Activated CD4-positive, alpha-beta memory T cell treated with anti-CD3 and anti-CD28 coated beads for 36 hours (primary cell): ENCODE measurements at places on chromosomes 4 and X. TPM values are rescaled to one million over a fixed set of nuclear protein-coding genes. Genes with fewer than 3 reads are reported as not detected.

FOXR2 gene
- total RNA-seq = not detected

TEC gene
- 1.8 TPM for total RNA-seq

C4orf36 gene
- total RNA-seq = 0.61 TPM

SOWAHD gene
- 0.34 TPM for total RNA-seq

GABRQ gene
- total RNA-seq = not detected

GATA1 gene
- not detected for total RNA-seq

KLKB1 gene
- not detected for total RNA-seq

DNA sequence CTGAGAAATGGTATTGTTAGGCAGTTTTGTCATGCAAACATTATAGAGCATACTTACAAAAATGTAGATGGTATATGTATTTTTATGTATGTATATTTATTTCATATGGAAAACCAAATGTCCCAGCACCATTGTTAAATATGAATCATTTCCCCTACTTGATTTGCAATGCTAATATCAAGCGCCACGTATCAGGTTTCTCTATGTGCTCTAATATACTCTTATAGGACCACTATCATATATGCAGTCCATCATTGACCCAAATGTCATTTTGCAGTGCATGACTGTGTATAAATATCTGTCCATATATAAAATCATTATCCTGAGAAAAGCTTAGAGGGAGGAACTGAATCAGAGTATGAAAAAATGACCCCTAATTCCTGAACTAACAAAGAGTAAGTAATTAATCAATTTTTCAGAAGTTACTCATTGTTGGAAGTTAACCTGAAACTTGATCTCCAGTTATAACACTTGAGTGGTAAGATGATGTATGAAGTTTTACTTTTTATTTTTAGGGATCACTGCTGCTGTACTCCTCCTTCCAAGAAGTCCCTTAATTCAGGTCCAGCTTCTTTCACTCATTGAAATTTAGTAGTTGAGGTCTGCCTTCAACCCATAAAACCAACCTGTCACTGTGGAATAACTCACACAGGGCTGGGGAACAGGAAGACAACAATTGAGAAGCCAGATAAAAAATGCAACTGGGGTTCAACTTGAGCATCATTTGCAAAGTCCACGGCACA, 134.8 kb upstream of the LDB2 start:
- H3K27ac ChIP-seq = no peak overlapping the region
- H3K27me3 ChIP-seq = no peaks in the 10 kb centered on the region
- no peak for DNase-seq
- no peaks in the 10 kb centered on the region for H3K36me3 ChIP-seq

GRCh38 chr4:176778063-176778462, 14.7 kb downstream of the VEGFC start:
- H3K36me3 ChIP-seq = no peaks in the 10 kb centered on the region
- no peak overlapping the region for H3K4me3 ChIP-seq
- H3K4me1 ChIP-seq = no peaks in the 10 kb centered on the region
- DNase-seq = no peak
- no peaks in the 10 kb centered on the region for H3K27me3 ChIP-seq

- DNase-seq = no peak
- peak overlapping the region; percentile 78 for H3K4me3 ChIP-seq
- no peaks in the 10 kb centered on the region for H3K27me3 ChIP-seq
- H3K36me3 ChIP-seq = peaks cover 9% of the 10 kb centered on the region
Observed at GRCh38 chrX:2498781-2499302, 1.9 kb downstream of the DHRSX start.

DNA sequence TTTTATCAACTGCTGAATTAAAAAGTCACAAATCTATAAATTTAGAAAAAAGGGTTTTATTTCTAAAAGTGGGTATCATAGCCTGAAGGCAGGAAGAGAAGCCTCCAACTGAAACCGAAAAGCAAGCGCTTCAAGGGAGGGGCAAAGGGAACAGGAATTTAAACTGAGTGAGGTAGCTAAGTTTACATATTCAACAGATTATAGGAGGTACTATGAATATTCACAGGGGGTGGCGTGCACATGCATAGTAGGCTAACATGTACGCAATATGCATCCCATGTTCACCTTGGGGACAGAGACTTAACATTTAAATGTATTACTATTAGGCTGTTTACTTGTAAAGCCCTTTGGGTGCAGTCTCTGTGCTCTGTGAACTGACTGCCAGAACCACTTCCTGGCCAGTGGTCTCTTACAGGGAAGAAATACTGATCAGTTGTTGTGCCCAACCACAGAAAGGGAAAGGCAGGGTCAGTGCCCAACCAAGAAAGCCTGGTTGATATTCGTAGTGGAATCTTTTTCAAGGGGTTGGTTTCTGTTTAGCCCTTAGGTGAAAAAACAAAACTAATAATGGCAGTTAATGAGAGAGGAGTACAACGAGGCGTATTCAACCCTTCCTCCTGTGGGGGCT, 168.7 kb upstream of the GALNTL6 start:
- no peak for DNase-seq
- H3K36me3 ChIP-seq = no peaks in the 10 kb centered on the region
- H3K4me3 ChIP-seq = no peak overlapping the region
- no peak overlapping the region for H3K27ac ChIP-seq
- H3K4me1 ChIP-seq = no peaks in the 10 kb centered on the region

DNA sequence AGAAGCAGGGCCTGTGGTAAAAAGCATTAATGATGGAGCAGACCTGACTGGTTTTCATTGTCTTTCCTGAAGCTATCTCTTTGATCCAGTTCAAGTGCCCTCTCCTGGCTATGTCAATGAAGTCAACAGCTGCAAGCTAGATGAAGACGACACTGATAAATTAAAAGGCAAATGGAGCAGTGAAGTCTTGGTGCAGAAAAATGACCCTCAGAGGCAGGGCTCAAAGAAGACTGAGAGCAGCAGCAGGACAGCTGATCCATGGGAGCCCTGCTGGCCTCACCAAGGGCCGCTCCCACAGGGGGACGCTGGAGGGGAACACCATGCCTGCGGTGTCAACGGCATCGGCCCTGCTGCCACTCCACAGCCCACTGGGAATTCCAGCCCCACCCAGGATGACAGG, 96.2 kb downstream of the RELL1 start:
- no peak for DNase-seq
- no peaks in the 10 kb centered on the region for H3K27me3 ChIP-seq
- no peak overlapping the region for H3K4me3 ChIP-seq
- H3K4me1 ChIP-seq = no peaks in the 10 kb centered on the region
- H3K36me3 ChIP-seq = peaks cover 4% of the 10 kb centered on the region

DNA sequence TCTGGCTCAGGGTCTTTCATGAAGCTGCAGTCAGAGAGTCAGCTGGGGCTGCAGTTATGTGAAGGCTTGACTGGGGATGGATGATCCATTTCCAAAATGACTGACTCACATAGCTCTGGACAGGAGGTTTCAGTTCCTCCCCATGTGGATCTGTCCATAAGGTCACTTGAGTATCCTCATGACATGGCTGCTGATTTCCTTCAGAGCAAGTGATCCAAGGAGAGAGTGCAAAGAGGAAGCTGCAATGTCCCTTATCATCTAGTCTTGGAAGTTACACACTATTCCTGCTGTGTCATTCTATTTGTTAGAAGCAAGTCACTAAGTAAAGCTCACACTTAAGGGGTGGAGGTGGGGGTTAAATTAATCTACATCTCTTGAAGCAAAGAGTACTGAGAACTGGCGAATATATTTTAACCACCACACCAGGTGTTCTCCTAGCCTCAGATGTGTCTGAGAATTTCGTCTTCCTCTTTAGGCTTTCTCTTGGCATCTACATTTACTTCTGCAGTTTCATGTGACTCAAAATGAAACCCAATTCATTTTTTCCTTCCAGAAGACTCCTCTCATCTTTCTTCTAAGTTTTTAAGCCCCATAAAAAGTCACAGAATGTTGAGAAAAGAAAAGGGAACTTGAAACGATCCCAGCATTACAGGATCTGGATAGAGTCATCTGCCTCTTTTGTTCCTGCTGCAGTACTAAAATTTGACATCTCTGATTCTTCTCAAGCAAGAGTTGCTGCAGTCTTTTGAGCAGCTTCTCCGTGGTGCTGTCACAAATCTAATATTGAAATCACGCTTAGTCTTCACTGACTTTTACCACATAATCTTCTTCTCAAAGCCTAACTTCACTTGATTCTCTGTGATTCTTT, 3.8 kb upstream of the GRPR start:
- H3K27ac ChIP-seq = no peak overlapping the region
- no peaks in the 10 kb centered on the region for H3K36me3 ChIP-seq
- peaks cover 6% of the 10 kb centered on the region for H3K27me3 ChIP-seq
- H3K4me3 ChIP-seq = no peak overlapping the region

- no peaks in the 10 kb centered on the region for H3K27me3 ChIP-seq
- no peaks in the 10 kb centered on the region for H3K4me1 ChIP-seq
- H3K36me3 ChIP-seq = no peaks in the 10 kb centered on the region
- no peak overlapping the region for H3K27ac ChIP-seq
Observed at GRCh38 chr4:135412213-135412612, 1210.6 kb upstream of the PABPC4L start.

DNA sequence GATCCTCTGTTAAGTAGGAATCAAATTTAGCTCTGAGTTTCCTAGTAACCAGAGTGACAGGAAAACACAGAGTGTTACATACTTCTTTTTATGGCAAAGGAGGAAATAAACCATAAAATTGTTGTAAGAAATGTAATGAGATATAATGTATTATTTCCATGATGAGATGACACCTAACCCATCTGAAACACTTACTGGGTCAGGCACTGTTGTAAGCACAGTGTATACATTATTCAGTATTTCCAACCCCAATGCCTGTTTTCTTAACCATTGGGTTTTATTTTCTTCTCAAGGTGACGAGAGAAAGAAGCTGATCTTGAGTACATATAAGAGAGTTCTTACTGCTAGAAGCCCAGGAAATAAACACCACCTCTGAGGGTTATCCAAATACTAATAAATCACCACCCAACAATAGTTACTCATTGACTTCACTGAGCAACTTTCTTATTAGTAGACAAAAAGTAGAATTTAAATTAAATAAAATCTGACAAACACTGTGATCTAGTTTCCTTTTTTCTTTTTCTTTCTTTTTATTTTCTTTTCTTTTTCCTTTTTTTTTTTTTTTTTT, 4.2 kb upstream of the ENAM start:
- H3K36me3 ChIP-seq = no peaks in the 10 kb centered on the region
- H3K4me1 ChIP-seq = peaks cover 6% of the 10 kb centered on the region
- H3K27ac ChIP-seq = no peak overlapping the region
- H3K4me3 ChIP-seq = no peak overlapping the region
- no peak for DNase-seq
- no peaks in the 10 kb centered on the region for H3K27me3 ChIP-seq

GRCh38 chrX:46912098-46912602, at the start of gene JADE3:
TSS of gene JADE3 (plus strand) at chrX:46912421. CDS start at chrX:46984895, 72,474 bp downstream.
- no peaks in the 10 kb centered on the region for H3K36me3 ChIP-seq
- peak within 1 kb of the TSS; percentile 72 for H3K4me3 ChIP-seq
- H3K27ac ChIP-seq = no peak within 1 kb of the TSS
- peaks cover 12% of the 10 kb centered on the region for H3K4me1 ChIP-seq
- H3K27me3 ChIP-seq = peaks cover 21% of the 10 kb centered on the region

GRCh38 chr4:10784621-10785020, 100.1 kb upstream of the CLNK start:
- H3K36me3 ChIP-seq = no peaks in the 10 kb centered on the region
- no peak overlapping the region for H3K4me3 ChIP-seq
- H3K27me3 ChIP-seq = peaks cover 2% of the 10 kb centered on the region
- no peak overlapping the region for H3K27ac ChIP-seq

- no peaks in the 10 kb centered on the region for H3K4me1 ChIP-seq
- no peaks in the 10 kb centered on the region for H3K36me3 ChIP-seq
- H3K4me3 ChIP-seq = no peak overlapping the region
- no peaks in the 10 kb centered on the region for H3K27me3 ChIP-seq
- DNase-seq = no peak
Observed at GRCh38 chrX:30951003-30951402, 61.9 kb upstream of the TAB3 start.

GRCh38 chrX:64093761-64094160, 111.7 kb downstream of the AMER1 start:
- H3K27ac ChIP-seq = no peak overlapping the region
- H3K4me1 ChIP-seq = no peaks in the 10 kb centered on the region
- H3K4me3 ChIP-seq = no peak overlapping the region
- no peaks in the 10 kb centered on the region for H3K36me3 ChIP-seq
- H3K27me3 ChIP-seq = no peaks in the 10 kb centered on the region

DNA sequence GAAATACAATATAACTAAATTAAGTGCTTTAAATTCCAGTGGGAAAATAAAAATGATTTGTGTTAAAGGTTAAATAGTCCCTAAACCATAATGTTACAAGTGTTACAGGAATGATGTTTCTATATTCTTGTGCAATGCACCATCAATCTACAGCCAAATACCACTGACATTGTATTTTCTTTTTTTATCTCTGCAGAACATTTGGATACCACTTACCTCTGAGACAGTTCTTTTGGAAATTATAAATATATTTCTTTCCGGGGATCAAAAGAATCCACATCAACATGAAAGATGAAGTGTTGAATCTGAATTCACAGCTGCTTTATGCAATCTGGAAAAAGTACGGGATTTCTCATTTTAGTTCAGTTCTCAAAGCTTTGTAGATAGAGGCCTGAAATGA, 518.3 kb upstream of the AGA start:
- no peaks in the 10 kb centered on the region for H3K36me3 ChIP-seq
- H3K27ac ChIP-seq = no peak overlapping the region
- no peak for DNase-seq
- H3K27me3 ChIP-seq = no peaks in the 10 kb centered on the region
- no peak overlapping the region for H3K4me3 ChIP-seq
- no peaks in the 10 kb centered on the region for H3K4me1 ChIP-seq

DNA sequence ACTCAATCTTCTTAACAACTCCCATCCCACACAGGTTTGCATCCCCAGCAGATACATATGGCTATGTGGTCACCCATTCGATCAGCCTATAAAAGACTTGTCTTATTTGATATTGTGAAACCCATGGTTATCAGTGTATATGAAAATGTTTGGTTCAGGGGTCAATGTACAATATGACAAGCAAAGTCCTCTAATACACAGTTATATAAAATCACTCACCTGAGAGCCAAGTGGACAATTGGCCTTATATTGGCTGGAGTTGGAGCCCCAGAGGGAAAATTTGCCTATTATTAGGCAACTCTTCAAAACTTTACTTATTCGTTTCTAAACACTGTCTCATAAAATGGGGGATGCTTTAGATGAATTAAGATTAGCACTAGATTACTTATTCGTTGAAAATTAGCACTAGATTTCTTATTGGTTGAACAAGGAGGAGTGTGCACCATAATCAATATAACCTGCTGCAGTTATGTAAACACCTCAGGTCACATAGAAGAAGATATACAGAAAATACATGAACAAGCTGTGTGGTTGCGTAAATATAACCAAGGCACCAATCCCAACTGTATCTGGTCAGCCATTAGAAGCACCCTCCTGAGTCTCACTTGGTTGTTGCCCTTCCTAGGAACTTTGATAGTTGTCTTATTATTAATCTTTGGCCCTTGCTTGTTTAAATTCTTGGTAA, 10.7 kb upstream of the ADH4 start:
- no peaks in the 10 kb centered on the region for H3K4me1 ChIP-seq
- no peak overlapping the region for H3K4me3 ChIP-seq
- DNase-seq = no peak
- H3K27me3 ChIP-seq = no peaks in the 10 kb centered on the region
- no peaks in the 10 kb centered on the region for H3K36me3 ChIP-seq

- peaks cover 9% of the 10 kb centered on the region for H3K36me3 ChIP-seq
- DNase-seq = no peak
- no peak overlapping the region for H3K27ac ChIP-seq
- H3K27me3 ChIP-seq = no peaks in the 10 kb centered on the region
Observed at GRCh38 chr4:13267091-13267490, 217.0 kb downstream of the RAB28 start.

- no peak for DNase-seq
- no peak overlapping the region for H3K4me3 ChIP-seq
- H3K4me1 ChIP-seq = no peaks in the 10 kb centered on the region
- H3K27ac ChIP-seq = no peak overlapping the region
- H3K36me3 ChIP-seq = no peaks in the 10 kb centered on the region
- no peaks in the 10 kb centered on the region for H3K27me3 ChIP-seq
Observed at GRCh38 chr4:92381616-92382015, 77.8 kb downstream of the GRID2 start.

GRCh38 chrX:9518051-9518450, 53.2 kb downstream of the TBL1X start:
- DNase-seq = no peak
- H3K4me3 ChIP-seq = no peak overlapping the region
- H3K36me3 ChIP-seq = peaks cover 6% of the 10 kb centered on the region
- no peaks in the 10 kb centered on the region for H3K27me3 ChIP-seq
